GM23248 (cell line): ENCODE measurements at places on chromosomes 12 and 14.
A peak's percentile ranks its signal among the peaks of the same experiment; 100 is the strongest.

- DNase-seq, result no peak
These were observed 82.4 kb downstream of the PIK3C2G start for GRCh38 chr12:18343708-18344107.

DNA sequence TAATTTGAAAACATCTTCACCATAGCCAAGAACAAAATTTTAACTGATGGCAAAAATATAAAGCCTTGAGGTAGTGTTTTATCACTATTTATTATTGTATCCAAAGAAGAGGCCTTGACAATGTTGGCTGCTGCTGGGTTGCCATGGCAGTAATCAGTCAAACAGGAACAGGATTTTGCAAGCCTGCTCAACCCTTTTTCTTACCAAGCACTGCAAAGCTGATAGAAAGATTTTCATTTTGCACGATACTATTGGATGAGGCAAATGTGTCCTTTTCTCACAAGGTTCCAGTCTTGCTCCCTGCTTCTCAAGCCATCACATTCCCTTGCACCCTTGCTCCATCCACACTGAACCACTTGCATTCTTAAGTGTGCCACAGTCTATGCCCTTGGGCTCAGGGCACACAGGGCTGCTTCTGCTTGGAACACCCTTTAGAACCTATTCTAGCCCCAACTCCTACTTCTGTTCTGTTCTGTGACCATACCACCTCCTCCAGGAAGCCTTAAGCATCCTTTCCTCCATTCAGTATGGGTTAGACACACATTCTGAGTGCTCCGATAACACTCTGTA lies 76.5 kb upstream of the AMIGO2 start:
- peak; percentile 34 for DNase-seq

GRCh38 chr12:122022393-122023338 lies 982 bp downstream of the BCL7A start:
- peak; percentile 62 for DNase-seq

DNA sequence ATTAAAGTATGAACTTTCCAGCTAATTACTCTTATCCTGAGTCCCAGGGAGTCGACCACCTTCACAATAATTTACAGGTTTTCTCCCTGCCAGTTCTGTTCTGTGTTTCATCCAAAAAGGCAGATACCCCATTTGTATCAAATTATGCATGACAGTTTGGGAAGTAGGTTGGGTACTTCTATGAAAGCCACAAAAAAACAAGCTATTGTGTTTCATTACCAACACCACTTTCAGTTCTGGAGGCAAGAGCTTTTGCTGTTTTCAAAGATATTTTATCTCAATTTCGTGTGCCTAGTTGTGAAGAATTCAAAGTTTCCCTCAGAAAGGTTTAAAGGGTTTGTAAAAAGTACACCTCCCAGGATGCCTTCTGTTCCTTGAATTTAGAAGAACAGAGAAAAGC lies 557.4 kb downstream of the FLRT2 start:
- no peak for DNase-seq

GRCh38 chr14:106209755-106210154 lies 683.4 kb downstream of the TMEM121 start:
- DNase-seq, result no peak

DNA sequence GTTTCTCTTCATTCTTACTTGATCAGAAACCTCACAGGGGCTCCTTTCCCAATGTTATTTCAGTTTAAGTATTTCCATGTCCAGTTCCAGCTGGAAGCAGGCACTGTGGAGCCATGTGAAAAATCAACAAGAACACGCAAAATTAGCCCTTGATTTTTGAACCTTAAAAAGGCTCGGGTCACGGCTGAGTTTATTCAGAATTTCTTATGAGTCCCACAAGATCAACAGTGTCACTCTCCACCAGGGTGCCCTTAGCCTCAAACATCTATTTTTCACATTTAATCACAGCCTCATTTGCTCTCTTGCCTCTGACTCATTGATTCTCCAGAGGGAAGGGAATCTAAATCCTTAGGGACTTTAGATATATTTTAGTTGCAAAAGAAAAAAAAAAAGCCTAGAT lies 157.7 kb upstream of the AVPR1A start:
- peak; percentile 19 for DNase-seq

DNA sequence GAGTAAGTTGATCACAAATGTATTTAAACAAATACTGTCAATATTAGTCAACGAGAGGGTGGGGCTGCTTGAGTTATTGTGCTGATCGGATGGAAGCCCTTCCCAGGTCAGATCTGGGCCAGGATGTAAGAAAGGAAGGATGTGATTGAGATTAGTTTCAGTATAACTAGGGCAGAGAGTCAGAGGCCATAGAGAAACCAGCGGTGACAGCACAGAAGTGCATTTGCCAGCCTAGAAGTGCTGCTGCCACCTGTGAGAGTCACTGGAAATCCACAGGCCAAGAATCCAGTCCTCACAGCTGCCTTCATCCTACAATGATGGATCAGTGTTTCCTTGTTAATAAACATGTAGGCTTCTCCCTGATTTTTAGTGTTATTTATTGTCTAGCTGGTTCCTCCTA lies 9.8 kb upstream of the FERMT2 start:
- no peak for DNase-seq

- no peak for DNase-seq
These were observed 47.6 kb downstream of the SH2B3 start for GRCh38 chr12:111453071-111453989.

GRCh38 chr12:45727980-45728629 lies 1.4 kb upstream of the ARID2 start:
- DNase-seq, result peak; percentile 58

GRCh38 chr14:75493592-75494087 lies 28.6 kb upstream of the BATF start:
- DNase-seq, result no peak

GRCh38 chr14:39682582-39682981 lies 250.3 kb upstream of the FBXO33 start:
- DNase-seq, result no peak

GRCh38 chr14:59600211-59600945 lies 23.8 kb upstream of the CCDC175 start:
- DNase-seq, result no peak
